ENCODE measurements at places on chromosomes 12 and 14.

DNA sequence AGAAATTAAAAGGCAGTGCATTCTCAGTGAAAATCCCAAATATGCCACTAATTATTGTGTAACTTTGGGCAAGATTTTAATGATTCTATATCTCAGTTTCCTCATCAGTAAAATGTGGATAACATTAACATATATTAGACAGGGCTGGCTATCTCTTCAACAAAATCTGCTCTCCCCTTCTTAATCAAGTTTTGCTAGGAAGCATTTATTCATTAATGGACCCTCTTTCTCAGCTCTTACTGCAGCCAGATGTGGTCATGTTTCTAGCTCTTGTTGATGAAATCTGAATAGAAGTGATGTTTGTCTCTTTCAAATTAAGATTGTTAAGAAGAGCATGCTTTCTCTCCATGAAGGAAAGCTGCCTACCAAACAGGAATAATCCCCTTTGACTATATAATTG is 84.4 kb upstream of the PPFIA2 start:
- no peak for DNase-seq

GRCh38 chr14:106222311-106222710 is 695.9 kb downstream of the TMEM121 start:
- no peak for DNase-seq

GRCh38 chr14:105912641-105913180 is 386.3 kb downstream of the TMEM121 start:
- no peak for DNase-seq

DNA sequence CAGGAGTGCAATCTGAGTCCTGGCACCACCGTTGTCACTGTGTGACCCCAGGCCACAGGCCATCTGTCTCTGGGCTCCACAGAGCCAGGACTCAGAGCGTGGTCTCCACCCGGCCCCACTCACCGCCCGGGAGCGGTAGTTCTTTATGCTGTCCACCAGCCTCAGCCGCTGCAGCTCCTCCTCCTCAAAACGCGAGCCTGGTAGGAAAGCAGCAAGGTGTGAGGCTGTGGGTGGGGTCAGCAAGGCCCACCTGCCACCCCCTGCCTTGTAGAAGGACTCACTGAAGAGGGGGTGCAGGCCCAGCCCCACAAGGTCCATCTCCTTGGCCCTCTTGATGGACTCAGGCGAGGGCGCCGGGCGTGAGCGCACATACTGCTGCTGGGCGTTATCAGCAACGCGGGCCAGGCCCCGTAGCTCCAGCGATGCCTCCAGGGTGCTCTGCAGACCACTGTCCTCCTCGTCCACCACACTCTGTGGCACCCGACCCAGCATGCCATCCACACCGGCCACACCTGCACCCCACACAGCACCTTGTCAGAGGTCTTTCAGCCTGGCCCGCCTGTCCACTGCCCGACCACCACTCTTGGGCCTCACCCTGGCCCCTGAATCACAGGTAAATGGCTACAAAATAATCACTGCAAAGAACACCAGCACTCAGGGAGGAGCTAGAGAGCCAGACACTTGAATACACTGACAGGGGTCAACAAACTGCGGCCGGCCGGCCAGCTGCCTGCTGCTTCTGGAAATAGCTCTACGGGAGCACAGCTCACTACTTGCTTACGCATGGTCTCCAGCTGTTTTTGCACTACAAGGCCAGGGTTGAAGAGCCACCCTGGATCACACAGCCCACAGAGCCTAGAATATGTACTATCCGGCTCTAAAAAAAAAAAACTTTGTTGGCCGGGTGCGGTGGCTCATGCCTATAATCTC is 16.3 kb downstream of the CFAP73 start:
- DNase-seq: no peak

- no peak for DNase-seq
Observed at GRCh38 chr14:99971941-99972747, 93.1 kb upstream of the EVL start.

DNA sequence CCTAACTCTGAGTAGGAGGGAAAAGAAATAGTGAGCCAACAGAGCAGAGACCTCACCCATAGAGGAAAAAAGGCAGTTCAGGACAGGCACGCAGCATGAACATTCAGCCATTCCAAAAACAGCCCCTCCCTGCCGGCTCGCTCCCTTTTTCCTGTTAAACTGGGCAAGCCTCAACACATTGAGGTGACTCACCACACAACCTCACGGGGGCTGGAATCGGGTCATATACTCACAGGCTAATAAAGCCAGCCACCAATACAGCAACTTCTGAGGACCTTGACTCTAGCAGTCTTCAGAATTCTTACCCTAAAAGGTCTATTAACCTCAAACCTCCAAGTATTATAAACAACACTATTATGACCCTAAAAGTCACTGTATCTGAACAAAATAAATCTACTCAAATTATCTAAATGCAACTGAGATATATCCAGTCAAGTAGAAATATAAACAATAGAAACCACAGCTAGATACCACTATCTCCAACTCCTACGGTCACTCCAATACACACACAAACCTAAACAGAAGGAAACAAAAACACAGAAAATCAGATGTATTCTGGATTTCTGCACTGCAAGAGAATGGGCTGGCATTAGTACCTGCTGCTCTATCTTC is 6.3 kb downstream of the YBX3 start:
- peak; percentile 29 for DNase-seq

DNA sequence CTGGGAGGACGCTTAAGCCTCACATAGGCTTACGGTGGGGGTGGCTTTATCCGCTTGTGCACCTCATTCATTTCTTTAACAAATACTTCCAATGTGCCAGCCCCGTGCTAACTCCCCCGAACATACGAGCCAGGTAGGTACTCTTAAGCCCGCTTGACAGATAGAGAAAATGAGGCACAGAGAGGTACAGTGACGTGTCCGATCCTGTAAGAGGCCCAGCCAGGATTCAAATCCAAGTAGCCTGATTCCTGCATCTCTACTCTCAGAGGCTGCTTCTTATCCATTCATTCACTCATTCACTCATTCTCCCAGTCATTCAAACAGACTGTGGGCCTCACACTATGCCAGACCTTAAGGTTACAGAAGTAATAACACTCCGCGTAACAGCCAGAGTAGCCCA is 477 bp downstream of the OAS3 start:
- no peak for DNase-seq

- DNase-seq: no peak
Observed at GRCh38 chr12:11508699-11509098, 113.3 kb upstream of the PRB2 start.

DNA sequence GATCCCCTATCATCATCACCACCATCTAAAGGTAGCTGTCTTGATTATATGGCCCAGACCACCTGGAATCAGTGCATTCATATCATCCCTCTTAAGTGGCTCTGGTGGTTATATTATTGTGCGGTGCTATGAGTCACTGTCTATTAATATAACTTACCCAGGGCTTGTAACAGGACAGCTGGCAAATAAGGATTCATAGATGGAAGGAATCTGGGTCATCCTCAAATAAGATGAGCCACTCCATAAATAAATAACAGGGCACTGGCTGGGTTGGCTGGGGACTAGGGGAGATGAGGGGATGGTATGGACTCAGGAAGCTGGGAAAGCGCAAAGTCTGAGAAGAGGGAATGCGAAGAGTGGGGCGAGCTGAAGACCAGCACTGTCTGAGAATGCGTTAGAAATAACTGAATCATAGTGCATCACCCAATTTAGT is 216.1 kb downstream of the NUAK1 start:
- DNase-seq: no peak

- no peak for DNase-seq
Observed at GRCh38 chr12:65891987-65892481, 67.8 kb downstream of the HMGA2 start.

DNA sequence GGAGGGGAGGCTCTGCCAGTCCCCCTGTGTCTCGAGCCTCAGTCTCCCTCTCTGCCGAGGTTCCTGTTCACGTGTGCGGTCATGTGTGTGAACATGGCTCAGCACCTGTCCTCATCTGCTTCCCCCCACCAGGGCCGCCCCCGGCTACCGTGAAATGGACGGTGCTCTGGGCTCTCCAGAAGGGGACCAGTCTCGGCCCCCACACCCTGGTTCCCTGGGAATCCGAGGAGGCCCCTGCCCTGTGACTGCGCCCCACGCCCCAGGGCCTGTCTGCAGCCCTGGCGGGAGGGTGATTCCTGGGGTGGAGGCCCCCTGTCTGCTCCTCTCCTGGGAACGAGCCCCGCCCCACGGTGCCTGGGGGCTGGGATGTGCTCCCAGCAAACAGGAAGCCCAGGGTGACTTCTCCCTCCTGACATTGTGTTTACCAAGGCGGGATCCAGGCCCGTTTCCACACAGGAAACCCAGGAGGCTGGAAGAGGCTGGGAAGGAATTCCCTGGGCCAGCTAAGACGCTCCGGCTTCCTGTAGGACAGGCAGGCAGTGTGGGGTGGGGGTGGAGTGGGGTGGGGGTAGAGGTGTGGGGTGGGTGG is 46.6 kb downstream of the KIF26A start:
- no peak for DNase-seq

- DNase-seq: no peak
Observed at GRCh38 chr14:95056476-95056875, 100.9 kb downstream of the DICER1 start.

GRCh38 chr12:98751580-98752115 is 106.6 kb downstream of the APAF1 start:
- no peak for DNase-seq

Measured in nephron progenitor cell (in vitro differentiated cells).